ENCODE measurements at places on chromosomes 12 and 14.

- no peak for DNase-seq
These were observed at the start of gene ADCY4 for GRCh38 chr14:24334431-24335291. Gene ADCY4, minus strand, starts transcription at chr14:24335071. Its CDS starts 419 bp downstream, at chr14:24334652.

GRCh38 chr14:38065106-38065762, 142.5 kb upstream of the SSTR1 start:
- DNase-seq = peak; percentile 28

GRCh38 chr12:28083840-28084678, 106.2 kb upstream of the CCDC91 start:
- DNase-seq = no peak

DNA sequence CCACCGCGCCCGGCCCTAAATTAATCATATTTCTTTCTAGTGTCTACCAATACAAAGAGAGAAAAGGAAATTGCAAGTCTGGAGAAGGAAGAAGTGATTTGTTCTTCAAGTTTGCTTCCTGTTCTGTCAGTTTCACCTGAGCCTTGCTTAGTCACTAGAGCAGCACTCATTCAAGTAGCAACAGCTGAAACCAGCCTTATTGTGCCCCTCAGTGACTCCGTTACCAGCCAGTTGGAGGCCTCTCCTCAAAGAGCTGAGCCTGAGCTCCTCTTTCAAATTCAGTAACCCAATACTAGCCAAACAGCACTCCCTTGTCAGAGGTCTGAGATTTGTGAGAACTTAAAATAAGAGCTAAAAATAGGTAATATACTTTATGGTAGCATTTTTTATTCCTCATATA, 17.4 kb downstream of the PAWR start:
- no peak for DNase-seq

DNA sequence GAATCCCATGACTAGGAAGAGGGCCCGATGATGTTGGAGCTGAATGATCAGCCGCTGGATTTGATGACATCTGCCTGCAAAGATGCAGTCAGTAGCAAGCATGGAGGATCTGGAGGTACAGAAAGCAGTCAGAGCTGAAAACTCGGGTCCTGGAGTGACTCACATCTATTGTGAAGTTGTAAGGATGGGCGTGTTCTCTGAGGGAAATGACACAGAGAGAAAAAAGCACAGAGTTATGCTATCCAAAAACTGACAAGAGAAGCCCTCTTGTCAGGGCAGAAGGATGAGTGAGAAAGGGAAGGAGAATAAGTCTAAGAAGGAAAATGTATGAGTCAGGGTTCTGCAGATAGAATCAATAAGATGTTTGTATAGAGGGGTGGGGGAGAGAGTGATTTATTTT, 380.4 kb upstream of the CCDC196 start:
- DNase-seq = no peak

GRCh38 chr12:72523754-72524153, 251.6 kb downstream of the TRHDE start:
- no peak for DNase-seq

GRCh38 chr12:4483885-4484823, 38.5 kb upstream of the FGF6 start:
- no peak for DNase-seq

- no peak for DNase-seq
These were observed 6.1 kb upstream of the SRSF5 start for GRCh38 chr14:69760810-69761209.

DNA sequence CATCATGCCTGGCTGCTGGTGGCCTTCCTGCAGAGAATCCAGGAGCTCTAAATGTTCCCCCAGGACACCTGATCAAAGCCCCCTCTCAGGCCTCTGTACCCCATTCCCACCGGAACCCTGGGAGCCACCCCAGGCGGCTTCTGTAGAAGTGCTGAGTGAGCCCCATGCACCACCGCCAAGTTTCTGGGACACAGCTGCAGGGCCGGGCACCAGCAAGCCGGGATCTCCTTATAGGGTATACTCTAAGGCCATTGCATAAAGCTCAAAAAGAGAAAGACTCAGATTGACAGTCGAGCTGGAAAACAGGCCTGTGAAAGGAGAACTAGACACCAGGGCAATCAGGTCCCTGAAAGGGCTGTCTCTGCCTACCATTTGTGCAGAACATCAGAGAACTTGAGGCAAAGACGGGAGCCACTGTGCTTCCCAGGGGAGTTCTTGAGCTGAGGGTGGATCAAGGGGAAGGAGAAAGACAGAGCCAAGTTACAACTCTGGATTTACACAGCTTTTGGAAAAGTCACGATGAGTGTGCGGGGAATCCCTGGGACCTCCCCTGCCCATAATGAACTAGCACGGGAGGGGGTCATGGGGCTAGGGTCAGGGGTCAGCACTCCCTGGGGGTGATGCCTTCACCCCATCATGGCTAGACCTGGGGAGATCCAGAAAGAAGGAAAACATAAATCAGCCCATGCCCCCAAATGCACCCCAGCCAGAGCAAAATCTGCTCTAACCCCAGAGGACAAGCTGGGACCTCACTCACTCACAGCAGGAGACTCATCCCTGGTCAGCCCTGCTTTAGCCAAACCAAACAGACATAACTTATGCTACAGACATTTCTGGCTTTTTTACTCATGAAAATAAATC, 51.1 kb downstream of the ITPK1 start:
- DNase-seq = no peak

DNA sequence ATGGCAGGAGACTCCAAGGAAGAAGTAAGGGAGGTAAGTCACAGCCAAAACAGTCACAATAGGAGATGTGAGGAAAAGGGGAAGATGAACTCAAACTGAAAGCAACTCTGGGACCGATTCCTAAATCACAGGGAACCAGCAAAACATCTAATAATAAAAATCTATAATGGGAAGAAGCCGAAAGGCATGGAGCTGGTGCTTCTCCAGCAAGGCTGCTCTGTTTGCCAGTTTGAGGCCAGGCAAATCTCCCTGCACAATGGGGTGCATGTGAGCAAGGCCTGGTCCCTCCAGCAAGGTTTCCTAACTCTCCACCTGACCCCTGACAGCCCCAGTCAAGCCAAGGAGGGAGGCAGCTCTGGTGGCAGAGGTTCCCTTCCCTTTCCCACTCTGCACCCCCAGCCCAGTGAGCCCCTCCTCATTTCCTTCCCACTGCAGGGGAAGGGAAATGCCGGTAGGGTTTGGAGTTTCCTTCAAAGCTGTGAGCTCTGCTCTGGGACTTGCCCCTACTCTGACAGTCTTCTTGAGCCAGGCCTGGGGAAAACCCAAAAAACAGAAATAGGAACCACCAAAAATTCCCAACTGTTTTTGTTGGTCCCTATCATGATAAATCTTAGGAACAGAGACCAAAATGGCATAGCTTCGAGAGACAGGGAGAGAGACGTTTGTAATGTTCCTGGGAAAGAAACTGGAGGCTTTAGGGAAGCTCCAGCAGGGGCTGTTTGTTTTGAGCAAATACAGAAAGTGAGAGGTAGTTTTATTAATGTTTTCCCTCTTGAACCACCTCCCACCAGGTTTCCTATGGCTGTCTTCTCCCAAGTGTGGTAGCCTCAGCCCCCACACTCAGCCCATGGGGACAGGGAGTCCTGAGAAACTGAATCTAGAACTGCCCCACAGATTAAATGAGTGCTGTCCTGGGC, 34.6 kb downstream of the FMNL3 start:
- no peak for DNase-seq

DNA sequence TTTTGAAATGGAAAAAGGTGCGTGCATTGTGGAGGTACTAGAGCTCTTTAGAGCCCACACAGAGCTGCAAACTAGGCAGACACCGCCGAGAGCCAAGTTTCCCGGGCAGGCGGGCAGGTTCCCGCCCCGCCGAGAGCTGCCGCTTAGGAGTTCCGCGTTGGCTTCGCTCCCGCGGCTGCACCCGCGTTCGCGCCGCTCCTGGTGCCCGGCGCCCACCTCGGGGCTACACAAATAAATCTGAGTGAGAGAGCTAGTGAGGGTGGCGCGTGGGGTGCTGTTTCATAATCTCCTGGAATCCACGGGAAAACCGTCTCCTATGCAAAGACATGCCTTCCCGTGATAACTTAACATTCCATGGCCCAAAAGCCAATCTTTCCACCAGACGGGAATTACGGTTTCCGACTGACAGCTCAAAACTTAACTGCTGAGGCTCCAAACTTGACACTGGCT, 645 bp downstream of the KITLG start:
- no peak for DNase-seq

GRCh38 chr14:36553656-36554260, 28.7 kb downstream of the NKX2-8 start:
- DNase-seq = no peak

DNA sequence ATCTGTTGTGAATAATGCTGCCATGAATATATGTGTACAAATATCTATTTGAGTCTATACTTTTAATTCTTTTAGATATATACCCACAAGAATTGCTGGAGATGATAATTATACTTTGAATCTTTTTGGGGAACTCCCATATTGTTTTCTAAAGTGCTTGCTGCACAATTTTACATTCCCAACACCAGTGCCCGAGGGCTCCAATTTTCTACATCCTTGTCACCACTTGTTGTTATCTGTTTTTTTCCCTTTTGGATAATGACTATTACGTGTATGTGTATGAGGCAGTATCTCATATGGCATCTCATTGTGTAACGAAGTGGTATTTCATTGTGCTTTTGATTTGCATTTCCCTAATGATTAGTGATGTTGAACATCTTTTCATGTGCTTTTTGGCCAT, 127.1 kb downstream of the SUDS3 start:
- DNase-seq = no peak

- no peak for DNase-seq
These were observed 209.9 kb upstream of the GARIN2 start for GRCh38 chr14:66979101-66979974.

DNA sequence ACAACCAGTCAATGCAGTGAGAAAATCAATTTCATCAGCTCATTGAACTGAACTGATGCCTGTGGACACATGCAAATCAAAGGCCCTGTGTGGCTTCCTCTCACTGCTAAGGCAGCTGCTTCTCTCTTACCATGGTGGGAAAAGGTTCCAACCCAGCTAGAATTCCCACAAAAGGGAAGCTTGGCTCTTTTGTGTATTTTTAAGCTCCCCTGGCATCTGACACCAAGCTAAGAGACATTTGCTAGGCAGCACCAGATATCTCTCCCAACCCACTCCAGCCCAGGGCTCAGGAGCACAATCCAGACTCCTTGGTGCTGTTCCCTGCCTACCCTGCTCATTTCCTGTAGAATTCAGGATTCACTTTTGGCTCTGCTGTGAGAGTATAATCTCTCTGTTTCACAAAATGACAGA, 129.6 kb downstream of the GXYLT1 start:
- no peak for DNase-seq

- no peak for DNase-seq
These were observed 377.5 kb downstream of the EGLN3 start for GRCh38 chr14:33573301-33573880.

- DNase-seq = no peak
These were observed 91.7 kb upstream of the FUT8 start for GRCh38 chr14:65320661-65321308.

GRCh38 chr14:35250319-35250718, 41.9 kb upstream of the PSMA6 start:
- DNase-seq = no peak

DNA sequence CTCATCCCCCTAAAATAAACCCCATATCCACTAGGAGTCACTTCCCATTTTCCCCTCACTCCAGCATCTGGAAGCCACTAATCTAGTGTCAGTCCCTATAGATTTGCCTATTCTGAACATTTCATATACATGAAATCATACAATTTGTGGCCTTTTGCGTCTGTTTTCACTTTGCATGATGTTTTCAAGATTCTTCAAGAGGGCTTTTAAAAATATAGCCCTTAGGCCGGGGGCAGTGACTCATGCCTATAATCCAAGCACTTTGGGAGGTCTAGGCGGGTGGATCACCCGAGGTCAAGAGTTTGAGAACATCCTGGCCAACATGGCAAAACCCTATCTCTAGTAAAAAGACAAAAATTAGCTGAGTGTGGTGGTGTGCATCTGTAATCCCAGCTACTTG, 104.7 kb downstream of the VEZT start:
- DNase-seq = no peak
